Right lung (tissue), 10 donors: ENCODE measurements at places on chromosomes 7 and 10. TPM values are rescaled to one million over a fixed set of nuclear protein-coding genes. Genes with fewer than 3 reads are reported as not detected.

DNA sequence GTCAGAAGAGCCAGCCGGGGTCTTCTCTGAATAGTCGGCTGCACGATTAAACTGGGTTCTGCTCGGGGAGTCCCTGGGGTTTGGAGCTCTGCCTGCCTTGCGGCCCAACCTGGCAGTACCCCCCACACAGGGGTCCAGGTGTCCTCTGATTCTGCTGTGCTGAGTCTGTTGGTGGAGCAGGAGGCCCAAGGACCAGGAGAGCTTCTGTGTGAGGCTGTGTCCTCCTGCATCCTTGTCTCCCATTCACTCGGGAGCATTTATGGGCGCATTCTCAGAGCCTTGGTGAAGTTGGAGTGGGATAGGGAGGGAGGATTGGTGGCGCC lies 14.2 kb downstream of the INPP5A start:
- no peak for DNase-seq

DNA sequence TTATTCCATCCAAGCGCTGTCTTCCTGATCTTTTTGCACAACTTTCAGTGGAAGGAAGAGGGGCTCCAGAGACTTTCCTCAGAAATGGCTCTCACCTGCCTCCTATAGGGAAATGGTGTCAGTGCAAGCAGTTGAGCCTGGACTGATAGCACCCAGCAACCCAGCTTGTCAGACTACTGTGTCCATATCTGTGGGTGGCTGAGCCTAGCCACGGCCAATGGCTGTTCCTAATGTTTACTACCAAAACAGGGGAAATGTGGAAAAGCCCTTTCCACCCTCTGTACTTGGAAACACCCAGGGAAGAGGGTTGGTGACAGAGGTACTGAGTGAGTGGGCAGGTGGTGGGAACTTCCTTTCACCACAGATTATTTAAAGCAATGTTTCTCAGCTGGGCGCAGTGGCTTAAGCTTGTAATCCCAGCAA lies 4.3 kb upstream of the YKT6 start:
- no peak for DNase-seq

The BHLHA15 gene
- 0.48 TPM for polyA plus RNA-seq

DNA sequence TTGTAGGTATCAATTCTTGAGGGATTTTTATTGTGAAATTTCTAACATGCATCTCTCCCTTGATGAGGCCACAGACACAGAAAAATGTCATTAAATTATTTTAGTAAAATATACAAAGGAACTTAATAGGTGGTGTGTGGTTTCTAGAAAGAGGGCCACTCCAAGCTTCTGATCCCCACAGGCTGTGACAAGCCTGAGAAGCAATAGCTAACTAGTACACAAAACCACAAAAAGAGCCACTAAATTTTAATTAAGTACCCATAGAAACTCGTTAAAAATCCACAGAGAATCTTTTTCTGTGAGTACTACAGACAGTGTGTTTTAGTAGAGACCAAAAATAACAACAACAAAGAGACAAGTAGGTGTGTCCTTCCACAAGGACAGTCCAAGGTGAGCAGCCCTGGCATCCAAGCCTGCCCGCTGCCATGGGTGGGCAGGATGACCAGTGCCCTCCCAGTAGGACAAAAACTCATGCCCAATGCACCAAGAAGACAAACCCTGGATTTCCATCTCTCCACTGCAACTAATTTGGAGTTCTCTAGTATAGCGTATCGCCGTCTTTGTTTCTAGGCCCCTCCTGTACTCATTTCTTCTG lies 81.0 kb downstream of the RNF216 start:
- DNase-seq, result no peak

The ITPRIP gene
- polyA plus RNA-seq, result 15.9 TPM

The RP9 gene
- 34.4 TPM for polyA plus RNA-seq

The PROSER2 gene
- polyA plus RNA-seq, result 3.4 TPM

The CASD1 gene
- polyA plus RNA-seq, result 75.1 TPM

The SFTPA1 gene
- polyA plus RNA-seq, result 23.9 TPM

The CALML3 gene
- 0.85 TPM for polyA plus RNA-seq

The CCAR1 gene
- polyA plus RNA-seq, result 191 TPM

DNA sequence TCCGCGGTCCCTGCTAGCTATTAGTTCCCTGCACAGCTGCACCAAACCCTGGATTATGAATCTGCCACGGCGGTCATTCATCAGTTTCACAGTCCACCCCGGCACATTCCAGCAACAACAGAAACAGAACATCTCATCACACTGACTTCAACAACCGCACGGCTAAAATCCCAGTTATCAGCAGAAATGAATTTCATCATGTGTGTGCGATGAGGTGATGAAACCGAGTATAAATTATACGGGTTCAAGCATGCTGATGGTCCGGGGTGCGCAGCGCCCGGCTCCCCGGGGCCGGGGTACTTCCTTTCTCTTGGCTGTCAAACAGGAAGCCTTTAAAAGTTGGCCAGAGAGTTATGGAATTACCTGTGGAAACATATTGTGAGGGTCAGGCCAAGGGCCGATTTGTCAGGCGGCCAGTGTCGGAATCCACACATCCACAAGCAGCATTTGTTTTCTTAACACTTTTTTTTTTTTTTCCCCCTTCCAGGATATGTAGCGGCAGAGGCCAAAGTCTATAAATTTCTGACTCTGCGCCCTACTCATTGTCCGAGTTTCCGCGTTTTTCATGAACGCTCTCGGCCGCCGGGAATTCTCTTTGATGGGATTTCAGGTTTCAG lies 420.9 kb upstream of the MGMT start:
- no peak for DNase-seq

GRCh38 chr7:53218730-53219504 lies 183.5 kb downstream of the POM121L12 start:
- no peak for DNase-seq

DNA sequence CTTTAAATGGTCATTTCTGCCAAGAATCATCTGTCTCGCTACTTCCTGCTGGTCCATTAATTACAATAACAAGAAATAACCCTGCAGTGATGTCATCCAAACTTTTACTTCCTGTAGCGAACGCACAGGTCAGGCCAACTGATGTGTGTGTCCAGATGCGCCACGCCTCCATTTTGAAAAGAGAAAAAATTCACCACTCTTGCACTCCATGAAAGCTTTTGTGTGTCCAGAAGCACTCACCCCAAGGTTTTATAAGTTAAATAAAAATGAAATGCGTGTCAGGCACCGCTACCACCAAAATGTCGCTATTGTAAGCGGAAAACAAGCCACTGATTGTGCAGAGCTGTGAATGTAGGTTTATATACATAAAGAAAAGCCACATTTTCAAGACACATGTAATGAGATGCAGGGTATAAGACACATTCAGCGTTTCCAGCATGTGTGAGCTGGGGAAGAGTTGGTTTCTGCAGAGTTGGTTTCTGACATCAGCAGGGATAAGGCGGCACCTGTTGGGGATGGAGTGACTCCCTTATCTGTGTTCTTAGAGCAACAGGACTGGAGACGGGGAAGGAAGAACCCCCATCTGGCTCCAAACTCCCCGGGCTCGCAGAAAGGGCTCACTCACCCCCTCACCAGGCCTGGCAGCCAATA lies 83.3 kb downstream of the CTBP2 start:
- DNase-seq, result no peak

The HMX2 gene
- not detected for polyA plus RNA-seq

DNA sequence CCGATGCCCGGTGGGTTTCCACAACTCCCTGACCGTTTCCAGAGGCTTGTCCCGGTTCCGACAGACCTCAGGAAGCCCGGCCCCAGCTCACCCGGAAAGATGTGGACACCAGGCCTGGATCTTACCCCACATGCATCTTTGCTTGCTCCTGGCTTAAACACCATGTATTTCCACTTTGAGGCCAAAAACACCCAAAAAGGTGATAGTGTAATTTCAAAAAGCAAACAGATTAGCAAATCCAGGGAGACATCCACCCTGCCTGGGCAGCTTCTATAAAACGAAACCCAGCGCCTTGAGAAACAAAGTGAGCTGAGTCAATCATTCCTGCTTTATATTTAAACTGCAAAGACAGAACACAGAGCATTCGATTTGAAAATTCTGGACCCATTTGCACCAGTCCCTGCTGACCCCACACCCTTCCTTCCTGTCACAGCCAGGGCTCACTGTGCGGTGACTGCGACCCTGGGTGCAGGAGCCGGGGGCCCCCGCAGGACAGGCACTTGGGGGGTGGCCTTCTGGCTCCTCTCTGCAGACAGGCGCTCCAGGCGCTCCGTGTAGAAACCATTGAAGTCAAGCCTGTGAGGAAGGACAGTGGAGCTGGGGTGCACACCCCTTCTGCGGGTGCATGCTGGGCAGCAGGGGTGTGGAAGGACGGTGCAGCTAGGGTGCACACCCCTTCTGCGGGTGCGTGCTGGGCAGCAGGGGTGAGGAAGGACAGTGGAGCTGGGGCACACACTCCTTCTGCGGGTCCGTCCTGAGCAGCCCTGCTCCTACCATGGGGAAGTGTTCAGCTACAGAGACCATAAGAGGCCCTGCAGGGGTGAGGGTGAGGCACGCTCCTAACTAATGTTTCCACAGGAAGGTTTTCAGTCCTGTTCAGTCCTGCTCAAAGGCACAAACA lies 2.9 kb upstream of the ADAM8 start:
- no peak for DNase-seq

GRCh38 chr7:50621206-50621605 lies 56.0 kb upstream of the DDC start:
- no peak for DNase-seq

- DNase-seq, result no peak
Observed at GRCh38 chr10:83127942-83128575, 1011.2 kb upstream of the GHITM start.

- no peak for DNase-seq
Observed at GRCh38 chr10:121262774-121263430, 335.3 kb downstream of the FGFR2 start.

- no peak for DNase-seq
Observed at GRCh38 chr7:155471718-155472117, 13.8 kb downstream of the EN2 start.

The C10orf105 gene
- 0.51 TPM for polyA plus RNA-seq

The PRKCQ gene
- 6.4 TPM for polyA plus RNA-seq

- DNase-seq, result no peak
Observed at GRCh38 chr10:128645486-128645885, 519.3 kb upstream of the MKI67 start.

The LRMDA gene
- 19.1 TPM for polyA plus RNA-seq

DNA sequence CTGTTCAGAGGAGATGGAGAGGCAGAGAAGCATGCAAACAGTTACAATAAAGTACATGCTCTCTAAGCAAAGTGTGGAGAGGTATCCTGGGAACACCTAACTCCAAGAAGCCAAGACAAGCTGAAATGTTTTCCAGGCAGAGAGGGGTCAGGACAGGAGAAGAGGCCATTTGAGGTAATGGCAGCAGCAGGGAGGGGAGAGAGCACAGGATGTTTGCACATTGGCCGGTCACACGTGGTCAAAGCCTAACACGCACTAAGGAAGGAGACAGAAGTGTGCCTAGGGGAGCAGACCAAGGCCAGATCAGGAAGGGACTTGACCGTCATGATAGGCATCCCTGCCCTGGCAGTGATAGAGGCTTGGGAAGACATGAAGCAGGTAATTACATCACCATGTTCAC lies 101.5 kb downstream of the CTTNBP2 start:
- no peak for DNase-seq
